CD4-positive, alpha-beta T cell treated with Interferon alpha-2 for 1 hour (primary cell): ENCODE measurements at places on chromosomes 5 and 9.
A peak's percentile ranks its signal among the peaks of the same experiment; 100 is the strongest.

GRCh38 chr9:90102292-90102901 is 497.6 kb downstream of the GADD45G start:
- DNase-seq, result peak; percentile 86

GRCh38 chr5:34685485-34686165 is 29.5 kb downstream of the RAI14 start:
- no peak for DNase-seq

DNA sequence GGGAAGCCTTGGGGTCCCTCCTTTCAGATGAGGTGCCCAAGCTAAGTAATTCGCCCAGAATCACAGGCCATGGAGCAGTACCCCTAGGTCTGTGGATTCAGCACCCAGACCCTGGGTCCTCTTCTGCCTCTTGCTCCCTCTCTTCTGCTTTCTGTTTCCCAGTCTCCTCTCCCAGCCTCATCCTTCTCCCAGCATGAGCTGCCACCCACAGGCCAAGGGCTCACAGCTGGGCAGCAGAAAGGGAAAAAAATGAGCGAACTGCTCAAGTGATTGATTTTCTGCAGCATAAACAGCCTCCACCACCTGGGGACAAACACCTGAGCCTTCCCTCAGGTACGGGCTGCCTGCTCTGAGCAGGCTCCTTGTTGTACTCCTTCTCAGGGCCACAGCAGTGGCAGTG is 113.9 kb upstream of the SAP30L start:
- DNase-seq, result no peak

- no peak for DNase-seq
These were observed 155.4 kb downstream of the DOCK8 start for GRCh38 chr9:370086-370485.

DNA sequence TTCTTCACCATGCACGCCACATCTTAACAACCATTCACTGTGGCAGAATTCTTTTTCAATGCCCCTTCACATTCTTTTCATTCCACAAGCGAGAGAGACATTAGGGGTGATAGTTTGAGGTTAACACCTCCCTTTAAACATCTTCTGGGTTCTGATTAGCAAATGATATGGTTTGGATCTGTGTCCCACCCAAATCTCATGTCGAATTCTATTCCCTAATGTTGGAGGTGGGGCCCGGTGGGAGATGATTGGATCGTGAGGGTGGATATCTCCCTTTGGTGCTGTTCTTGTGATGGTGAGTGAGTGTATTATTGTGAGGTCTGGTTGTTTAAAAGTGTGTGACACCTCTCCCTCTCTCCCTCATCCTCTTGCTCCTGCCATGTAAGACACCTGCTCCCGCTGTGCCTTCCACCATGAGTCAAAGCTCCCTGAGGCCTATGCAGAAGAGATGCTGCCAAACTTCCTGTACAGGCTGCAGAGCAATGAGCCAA is 46.1 kb upstream of the RAI14 start:
- no peak for DNase-seq

- DNase-seq, result no peak
These were observed 26.3 kb downstream of the SPATA31C1 start for GRCh38 chr9:87944096-87944495.
